T1000 (cell line): ENCODE measurements at places on chromosomes 12 and 14.

DNA sequence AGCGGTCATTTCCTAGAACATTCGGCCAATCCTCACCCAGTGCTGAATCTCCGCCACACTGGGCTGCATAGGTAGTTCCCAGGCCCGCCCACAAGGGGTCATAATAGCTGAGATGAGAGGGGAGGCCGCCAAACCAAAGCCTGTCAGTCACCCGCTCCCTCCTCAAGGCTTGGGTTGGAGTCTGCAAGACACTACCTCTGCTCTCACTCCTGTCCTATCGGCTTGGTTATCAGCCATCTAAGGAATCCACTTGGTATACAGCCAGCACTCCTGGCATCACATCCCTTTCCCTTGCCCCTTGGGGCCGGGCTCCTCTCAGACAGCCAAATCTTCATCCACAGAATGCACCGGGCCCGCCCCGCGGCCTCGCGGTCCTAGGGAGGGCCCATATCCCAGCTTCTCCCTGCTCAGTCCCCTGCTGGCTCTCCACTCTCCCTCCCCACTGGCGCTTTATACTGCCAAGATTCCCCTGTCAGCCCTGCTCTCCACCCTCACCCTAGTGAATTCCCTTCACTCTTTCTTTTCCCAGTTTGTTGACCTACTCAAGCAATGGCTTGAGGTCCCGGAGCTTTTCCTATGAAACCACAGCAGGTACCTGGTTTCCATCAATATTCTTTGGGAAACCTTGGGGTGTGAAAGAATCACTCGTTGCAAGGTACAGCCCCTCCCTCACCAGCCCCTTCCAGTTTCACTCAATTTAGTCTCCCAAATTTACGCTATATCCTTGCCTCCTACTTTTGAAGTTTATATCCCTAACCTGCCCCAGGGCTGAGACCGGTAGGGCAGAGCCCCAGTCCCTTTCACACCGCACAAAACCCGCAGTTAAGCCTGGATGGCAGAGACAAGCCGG is 1.4 kb downstream of the IFFO1 start:
- peak; percentile 71 for DNase-seq

- DNase-seq: no peak
These were observed 3.5 kb downstream of the TMEM132D start for GRCh38 chr12:129900306-129900705.

DNA sequence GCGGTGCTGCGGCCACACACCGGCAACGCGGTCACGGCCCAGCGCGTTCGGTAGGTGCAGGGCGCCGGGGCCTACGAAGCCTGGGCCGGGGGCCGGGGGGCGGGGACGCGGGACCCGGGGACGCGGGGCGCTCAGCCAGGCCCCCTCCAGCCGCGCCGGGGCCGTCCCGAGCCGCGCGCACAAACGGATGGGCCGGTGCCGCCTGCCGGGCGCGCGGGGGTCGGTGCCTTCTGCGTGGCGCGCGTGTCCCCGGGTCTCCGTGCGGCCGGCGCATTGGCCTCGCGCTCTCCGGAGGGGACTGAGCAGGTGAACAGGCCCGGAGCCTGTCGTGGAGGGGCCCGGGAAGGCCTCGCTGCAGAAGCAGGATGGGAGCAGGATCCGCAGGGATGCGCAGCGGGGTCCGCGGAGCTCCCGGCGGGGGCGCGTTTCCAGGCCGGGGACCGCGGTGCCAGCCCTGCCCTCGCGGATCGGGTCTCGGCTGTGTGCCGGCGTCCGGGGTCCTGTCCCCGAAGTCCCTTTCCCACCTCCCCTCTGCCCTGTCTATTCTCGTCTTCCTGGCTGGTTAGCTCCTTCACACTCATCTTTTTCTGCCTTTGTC is 421 bp downstream of the GLT1D1 start:
- no peak for DNase-seq

- DNase-seq: no peak
These were observed 45.4 kb downstream of the NIN start for GRCh38 chr14:50785457-50786063.

GRCh38 chr12:129483111-129483893 is 420.5 kb downstream of the TMEM132D start:
- DNase-seq: no peak

DNA sequence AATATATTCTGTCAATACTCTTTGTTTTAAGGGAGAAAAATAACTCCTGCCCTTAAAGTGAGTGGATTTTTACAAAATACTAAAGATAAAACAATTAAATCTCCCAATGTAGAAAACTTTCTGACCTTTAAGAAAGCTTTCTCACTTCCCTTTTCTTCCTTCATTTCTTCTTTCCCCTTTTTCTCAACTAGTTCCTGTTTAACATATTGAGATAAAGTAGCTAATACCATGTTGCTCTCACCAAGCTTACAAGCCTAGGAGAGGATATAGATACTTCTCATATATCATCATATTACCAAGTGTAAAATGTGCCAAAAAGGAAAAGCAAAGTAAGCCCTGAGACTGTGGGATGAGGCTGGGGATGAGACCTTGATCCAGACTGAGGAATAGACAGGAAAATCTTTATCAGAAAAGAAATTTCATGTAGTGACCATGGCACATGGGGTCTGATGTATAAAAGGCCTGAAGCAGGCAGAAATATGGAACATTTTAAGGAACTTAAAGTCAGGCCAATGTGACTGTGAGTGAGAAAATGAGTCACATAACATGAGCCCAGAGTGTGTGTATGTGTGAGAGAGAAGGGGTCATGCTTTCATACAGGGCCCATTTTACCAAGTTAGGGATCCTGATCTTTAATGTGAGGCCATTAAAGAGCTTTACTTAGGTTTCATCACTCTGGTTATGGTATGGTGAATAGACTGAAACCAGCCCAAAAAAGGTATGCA is 1.6 kb upstream of the RPL10L start:
- no peak for DNase-seq

DNA sequence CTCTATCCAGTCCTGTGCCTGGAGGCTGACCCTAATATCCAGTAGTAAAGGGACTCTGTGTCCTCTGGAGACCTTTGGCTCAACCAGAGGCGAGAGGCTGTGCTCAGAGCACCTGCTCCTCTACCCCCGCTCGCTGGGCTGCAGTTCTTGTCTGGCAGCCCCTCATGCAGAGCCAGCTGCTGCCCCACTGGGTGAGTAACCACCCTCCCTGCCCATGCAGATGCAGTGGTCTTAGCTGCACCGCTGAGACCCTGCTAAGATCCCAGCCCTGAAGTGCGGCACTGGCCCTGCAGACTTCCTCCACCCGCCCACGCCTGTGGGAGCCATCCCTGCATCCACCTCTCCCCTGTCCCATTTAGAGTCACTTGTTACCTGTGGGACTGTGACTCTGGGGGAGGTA is 347.5 kb upstream of the SFSWAP start:
- no peak for DNase-seq

- DNase-seq: peak; percentile 49
These were observed 124.4 kb upstream of the KRR1 start for GRCh38 chr12:75635606-75636444.

DNA sequence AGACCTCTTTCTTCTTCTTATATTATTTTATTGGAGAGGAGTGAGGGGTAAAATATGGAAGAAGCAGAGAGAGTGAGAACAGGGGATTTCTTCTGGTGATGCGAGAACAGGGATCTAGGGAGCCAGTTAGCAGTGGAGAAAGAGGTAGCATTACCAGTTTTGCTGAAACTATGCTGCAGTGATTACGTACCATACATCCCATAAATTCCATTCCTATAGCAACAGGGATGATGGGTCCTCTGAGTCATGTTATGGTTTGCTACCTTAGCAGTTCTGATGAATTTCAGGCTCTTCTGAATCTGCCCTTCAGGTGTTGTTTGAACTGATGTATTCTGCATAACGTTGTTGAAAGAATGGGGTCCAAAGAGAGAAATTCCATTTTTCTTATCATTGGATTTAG is 625.4 kb upstream of the LRFN5 start:
- DNase-seq: no peak

- no peak for DNase-seq
These were observed 88.8 kb upstream of the GTF2A1 start for GRCh38 chr14:81309511-81309910.
